ENCODE measurements at places on chromosomes 4 and X.
A peak's percentile ranks its signal among the peaks of the same experiment; 100 is the strongest.

DNA sequence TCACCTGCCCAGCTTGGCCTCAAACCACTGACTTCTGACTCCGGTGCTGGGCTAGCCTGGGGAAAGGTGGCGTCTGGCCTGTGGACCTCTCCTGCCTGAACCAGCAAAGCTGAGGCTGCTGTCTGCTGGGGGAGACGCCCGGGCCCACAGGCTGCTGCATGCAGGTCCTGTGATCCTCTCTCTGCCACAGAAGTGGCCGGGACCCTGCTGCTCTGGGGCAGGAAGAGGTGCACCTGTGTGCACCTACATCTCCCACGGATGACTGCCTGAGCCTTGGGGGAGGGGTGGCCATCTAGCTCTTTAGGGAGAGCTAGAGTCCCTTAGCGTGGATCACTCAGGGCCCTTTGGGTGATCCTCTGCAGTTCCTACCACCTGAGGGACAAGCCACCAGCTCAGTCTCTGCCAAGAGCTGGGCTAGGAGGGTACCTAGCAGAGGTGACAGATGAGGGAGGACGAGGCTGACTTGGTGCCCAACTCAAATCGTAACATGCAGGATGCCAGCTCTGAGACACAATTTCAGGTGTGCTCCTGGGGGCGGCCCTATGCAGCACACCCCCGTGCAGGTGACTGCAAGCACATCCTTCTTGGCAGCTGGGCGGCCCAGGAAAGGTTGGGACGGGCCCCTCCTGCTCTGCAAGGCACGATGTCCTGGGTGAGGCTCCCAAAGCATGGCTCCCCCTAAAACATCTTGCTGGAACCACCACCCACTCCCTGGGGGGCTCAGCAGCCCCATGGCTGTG lies 22.5 kb downstream of the LETM1 start:
- no peak for DNase-seq

- peak; percentile 14 for DNase-seq
Measured at GRCh38 chrX:64580605-64581004, 185.4 kb upstream of the MTMR8 start.

DNA sequence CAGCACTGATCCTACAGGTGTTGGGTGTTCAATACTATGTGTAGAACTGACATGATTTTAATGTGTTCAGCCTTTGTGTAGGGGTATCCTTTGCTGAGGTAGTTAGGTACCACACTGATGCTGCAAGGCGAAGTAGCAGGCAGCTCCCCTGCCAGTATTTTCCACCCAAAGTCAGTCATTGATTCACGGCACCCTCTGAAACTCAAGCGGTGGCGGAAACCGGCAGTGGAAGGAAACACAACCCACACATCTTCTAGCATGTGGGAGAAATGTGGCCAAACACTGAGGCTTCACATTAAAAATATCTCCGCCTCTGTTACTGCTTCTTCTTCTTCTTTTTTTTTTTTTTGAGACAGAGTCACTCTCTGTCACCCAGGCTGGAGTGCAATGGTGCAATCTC lies 126.3 kb downstream of the AASDH start:
- DNase-seq, result no peak

GRCh38 chr4:16692524-16692923 lies 205.9 kb downstream of the LDB2 start:
- no peak for DNase-seq

DNA sequence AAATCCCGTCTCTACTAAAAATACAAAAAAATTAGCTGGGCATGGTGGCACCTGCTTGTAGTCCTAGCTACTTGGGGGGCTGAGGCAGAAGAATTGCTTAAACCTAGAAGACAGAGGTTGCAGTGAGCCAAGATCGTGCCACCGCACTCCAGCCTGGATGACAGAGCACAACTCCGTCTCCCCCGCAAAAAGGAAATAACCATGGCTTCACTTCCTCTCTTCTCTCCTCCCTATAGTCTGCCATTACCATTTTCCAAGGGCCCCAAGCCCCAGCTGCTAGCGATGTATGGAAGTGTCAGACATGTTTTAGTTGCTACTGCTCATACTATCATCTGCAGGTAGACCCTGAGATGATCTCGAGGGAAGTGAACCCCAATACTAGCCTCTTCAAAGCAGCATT lies 177.3 kb upstream of the FAM9B start:
- no peak for DNase-seq

DNA sequence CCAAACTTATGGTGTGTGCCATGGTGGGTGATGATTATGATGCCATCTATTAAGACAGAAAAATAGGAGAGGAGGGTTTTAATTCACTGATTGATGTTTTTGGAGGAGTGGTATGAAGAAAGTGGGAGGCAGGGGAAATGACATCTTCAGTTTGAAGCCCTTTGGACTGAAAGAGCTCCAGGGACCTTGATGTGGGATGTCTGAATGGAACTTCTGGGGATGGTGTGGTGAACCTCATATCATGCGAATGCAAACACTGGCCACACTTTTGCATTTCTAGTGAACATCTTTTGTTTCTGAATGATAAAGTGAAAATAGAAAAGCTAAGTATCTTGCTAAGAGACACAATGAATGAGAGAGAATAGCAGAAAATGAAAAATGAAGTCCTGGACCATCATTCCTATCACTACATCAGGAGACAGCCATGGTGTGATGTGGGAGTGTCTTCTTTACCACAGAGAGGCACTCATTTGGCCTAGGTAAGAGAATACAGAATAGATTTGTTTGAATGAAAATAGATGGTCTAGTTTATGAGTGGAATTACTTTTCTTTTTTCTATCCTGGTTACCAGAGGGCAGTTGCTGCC lies 123.5 kb downstream of the ZNF827 start:
- no peak for DNase-seq

DNA sequence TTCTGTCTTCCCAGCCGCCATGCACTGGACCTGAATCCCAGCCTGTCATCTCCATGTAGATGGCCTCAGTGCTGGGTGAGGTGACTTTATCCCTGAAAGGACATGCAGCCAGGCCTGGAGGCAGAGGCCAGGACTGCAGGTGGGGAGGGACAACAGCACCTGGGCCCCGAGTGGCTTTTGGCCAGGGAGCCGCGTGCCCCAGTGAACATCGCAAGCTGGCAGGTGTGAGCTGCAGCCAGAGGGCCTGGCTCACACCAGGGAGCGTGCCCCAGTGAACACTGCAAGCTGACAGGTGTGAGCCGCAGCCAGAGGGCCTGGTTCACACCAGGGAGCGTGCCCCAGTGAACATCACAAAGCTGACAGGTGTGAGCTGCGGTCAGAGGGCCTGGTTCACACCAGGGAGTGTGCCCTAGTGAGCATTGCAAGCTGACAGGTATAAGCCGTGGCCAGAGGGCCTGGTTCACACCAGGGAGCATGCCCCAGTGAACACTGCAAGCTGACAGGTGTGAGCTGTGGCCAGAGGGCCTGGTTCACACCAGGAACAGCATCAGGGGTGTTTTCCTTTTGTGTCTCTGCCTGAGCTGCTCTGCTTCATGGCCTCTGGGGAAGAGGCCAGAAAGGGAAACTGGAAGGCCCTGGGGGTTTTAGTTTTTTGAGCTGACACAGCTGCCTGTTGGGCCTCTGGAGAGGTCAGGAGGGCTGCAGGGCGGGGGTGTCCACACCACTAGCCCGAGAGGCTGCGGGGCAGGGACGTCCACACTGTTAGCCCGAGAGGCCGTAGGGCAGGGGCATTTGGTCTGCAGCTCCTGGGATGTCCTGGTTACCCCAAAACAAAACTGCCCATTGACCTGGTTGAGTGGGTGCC lies 22.7 kb upstream of the PSAPL1 start:
- DNase-seq, result peak; percentile 17

DNA sequence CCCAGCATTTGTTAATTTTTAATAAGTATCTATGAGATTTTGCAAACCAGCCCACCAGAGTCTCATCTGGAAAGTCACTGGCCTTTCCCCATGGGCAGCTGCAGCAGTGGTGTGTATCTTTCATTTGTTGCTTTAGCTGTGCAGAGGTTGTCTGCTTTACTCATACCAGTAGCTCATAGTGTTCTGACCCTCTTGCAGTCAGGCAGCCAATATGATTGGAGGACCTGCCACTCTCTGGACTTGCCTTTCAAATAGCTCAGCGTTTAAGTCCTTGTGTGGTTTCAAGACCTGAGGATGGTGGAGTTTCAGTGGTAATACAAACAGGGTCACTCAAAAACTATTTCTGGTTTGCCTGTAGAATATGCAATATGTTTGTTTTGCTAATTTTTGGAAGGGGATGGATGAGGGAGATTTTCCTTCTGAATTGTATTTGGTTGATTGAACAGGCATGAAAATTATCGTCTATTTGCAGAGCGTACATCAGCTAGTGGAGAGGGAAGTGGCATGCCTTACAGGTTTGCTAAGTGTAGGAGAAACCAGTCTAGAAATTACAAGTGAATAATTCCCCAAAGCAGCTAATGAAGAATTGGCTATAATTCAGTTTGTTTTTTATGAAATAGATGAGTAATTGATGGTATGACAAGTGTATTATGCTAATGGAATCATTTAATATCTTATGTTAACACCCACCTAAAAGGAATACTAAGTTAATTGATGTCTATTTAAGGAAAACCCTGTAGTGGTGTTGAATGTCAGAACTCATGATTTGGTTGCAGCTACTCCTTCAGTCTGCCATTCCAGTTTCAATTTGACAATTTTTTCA lies 8.9 kb downstream of the POLA1 start:
- no peak for DNase-seq

DNA sequence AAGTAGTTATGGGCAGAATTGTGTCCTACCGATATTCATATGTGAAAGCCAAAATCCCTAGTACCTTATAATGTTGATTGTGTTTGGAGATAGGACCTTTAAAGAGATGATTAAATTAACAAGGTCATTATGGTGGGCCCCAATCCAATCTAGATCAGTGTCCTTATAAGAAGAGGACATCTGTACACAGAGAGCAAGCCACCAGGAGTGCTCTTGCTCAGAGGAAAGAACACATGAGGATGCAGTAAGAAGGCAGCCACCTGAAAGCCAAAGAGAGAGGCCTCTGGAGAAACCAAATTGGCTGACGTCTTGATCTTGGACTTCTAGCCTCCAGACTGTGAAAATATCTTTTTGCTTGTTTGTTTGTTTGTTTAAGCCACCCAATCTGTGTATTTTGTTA lies 1290.8 kb upstream of the PABPC4L start:
- DNase-seq, result no peak

- DNase-seq, result peak; percentile 47
Measured at GRCh38 chr4:762211-763190, 56.9 kb downstream of the PCGF3 start.

DNA sequence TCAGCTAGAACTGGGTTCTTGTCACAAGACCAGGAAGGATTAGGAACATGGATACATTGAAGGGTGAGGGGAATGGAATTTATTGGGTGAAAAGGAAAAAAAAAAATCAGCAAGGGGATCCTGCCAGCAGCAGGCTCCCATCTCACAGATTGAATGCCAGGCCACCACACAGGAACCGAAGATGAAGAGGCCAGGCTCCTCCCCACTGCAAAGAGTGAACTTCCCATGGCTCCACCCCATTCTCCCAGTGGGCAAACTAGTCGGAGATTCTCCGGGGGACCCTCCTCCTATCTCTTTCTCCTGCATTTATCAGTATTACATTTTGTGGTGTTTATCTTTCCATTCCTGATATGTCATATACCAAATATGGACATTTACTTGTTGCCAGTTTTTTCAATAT lies 46.0 kb upstream of the MAGED1 start:
- DNase-seq, result no peak

DNA sequence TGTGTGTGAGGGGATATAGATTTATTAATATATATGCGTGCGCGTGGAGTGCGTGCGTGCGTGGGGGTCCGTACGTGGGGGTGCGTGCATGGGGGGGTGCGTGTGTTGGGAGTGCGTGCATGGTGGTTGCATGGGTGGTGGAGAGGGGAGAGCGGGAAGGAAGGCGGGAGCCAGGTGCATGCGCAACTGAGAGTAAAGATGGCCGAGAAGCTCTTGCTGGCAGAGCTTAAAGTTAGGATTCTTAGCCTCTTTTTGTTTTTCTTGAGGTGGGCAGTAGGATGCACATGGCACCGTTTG lies 45.8 kb downstream of the TEX13B start:
- DNase-seq, result no peak

DNA sequence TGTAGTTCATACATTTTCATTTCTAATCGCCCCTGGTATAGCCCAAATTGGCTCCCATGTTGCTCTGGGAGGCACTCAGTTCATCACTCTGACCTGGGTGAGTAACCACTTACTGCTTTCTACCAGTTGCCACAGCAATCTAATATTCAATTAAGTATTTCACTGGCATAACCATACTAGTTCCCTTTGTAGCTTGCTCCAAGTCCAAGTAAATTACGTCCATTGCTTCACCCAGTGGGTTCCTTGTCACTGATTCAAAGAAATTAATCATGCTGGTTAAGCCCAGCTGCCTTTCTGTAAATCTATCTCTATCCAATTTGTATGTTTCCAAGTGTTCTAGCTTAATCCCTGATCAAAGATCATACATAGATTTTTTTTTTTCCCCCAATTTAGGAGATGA lies 92.0 kb upstream of the CBR4 start:
- no peak for DNase-seq

- DNase-seq, result no peak
Measured at GRCh38 chrX:87572901-87573300, 55.3 kb downstream of the KLHL4 start.

DNA sequence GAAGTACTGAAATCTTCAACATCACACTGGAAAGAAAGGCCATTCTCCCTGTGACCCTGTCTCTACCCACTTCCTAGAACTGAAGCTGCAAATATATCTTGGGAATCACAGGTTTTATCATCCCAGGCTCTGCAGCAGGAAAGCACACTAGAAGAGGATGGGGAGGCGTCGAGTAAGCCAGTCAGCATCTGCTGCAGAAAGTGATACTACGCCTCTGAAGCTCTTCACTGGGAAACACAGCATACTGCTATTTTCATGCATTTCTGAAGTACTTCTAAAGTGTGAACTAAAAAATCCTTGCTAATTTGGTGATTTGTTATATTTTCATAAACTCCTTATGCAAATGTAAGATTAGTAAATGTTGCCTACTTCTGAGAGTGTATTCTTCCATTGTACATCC lies 29.1 kb downstream of the RAB33B start:
- DNase-seq, result no peak

DNA sequence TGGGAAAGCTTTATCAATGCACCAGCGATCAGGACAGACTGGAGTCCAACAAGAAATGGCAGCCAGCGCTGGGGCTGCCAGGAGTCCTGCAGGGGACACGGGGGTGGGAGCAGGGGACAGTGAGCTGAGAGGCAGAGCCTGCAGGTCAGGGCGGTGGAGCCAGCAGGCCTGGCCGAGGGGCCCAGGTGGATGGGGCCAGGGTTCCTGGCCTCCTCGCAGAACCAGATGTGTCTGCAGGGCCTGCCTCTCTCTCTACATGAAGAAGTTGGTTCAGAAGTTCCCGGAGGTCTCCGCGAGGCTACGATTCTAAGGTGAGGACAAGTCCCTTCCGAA lies 63.6 kb downstream of the CPZ start:
- DNase-seq, result no peak
